Fibroblast of gingiva (primary cell): ENCODE measurements at places on chromosomes 13 and 19.
A peak's percentile ranks its signal among the peaks of the same experiment; 100 is the strongest.

DNA sequence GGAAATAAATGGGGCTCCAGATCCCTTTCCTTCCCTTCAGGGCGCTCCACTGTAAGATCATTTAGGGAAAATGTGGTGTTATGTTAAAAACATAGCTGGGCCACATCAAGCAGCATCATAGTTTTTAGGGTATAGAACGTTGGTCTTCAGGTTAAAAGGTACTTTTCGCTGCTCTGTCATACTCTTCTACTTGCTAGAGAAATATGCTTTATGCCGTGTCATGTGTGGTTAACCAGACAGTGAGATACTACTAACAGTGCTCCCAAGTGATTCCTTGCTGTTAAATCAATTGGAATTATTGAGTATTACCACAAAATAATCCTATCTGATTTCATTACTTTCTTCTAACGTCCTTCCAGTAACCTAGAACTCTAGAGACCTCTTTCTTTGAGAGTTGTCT, 1.1 kb upstream of the NDFIP2 start:
- DNase-seq, result no peak

- DNase-seq, result no peak
Measured at GRCh38 chr13:64186503-64187250, 2771.0 kb upstream of the PCDH20 start.

DNA sequence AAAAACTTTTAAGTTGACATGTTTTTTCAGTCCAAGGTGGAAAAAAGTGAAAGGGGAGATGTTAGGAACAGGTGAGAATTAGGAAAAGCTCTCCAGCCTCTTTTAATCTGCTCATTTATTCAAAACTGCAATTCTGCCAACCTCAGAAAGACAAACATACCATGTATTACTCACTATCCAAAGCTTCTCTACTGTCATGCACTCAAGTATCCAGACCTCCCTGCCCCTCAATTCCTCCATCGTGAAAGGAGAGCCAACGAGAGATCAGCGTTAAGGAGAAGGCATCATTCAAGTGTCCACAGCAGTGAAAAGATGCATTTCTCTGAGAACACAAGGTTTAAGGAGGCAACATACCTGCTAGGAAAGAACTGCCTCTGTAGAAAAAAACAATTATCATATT, 24.5 kb downstream of the DIAPH3 start:
- DNase-seq, result no peak

- no peak for DNase-seq
Measured at GRCh38 chr19:3692141-3693024, 7.9 kb downstream of the PIP5K1C start.

GRCh38 chr13:80666782-80667552, 326.0 kb upstream of the SPRY2 start:
- peak; percentile 96 for DNase-seq

- no peak for DNase-seq
Measured at GRCh38 chr19:51025809-51026553, 435 bp downstream of the KLK11 start.

DNA sequence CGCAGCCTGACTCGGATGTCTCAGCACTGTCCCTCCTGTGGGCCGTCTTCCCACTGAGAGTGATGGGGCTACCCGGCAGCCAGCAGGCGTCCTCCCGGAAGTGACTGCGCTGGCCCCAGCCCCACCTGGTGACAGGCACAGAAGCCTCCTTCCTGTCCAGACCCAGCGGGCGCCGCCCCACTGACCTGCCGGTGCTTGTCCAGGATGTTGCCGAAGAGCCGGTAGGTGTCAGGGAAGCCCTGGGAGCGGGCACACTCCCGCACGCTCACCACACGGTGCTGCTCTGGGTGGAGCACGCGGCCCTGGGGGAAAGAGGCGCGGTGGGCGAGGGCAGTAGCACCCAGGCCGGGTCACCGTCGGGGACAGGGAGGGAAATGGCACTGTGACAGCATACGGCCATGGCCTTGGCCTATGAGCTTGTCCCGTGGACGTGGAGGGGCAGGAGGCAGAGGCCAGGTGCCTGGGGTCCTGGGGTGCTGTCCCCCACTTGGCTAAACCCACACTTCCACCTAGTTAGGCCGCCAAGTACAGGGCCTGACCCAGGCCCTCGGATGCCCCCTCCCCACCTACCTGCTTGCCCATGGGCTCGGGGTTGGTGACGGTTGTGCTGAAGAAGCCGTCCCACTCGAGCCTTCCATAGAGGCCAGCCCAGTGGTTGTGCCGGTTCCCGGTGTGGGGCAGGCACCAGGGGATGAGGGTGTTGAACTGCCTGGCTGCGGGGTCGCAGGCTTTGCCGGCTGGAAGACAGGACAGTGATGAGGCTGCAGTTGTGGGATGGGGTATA, 16.0 kb upstream of the EIF3G start:
- DNase-seq, result no peak

DNA sequence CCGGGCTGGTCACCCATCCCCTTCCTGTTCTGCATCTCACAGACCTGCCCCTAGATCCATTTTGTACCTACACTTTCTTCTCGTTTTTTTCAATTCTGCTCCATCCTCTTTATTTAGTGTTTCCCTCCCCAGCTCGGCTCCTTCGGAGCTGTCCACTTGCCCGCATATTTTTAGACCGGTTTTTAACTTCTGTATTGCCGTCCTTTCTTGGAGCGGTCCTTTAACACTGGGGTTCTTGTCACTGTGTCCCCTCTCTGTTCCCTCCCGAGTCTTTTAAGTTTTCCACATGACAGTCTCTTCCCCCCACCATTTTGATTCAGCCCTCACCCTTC, 1.7 kb downstream of the ARHGAP35 start:
- DNase-seq, result no peak

DNA sequence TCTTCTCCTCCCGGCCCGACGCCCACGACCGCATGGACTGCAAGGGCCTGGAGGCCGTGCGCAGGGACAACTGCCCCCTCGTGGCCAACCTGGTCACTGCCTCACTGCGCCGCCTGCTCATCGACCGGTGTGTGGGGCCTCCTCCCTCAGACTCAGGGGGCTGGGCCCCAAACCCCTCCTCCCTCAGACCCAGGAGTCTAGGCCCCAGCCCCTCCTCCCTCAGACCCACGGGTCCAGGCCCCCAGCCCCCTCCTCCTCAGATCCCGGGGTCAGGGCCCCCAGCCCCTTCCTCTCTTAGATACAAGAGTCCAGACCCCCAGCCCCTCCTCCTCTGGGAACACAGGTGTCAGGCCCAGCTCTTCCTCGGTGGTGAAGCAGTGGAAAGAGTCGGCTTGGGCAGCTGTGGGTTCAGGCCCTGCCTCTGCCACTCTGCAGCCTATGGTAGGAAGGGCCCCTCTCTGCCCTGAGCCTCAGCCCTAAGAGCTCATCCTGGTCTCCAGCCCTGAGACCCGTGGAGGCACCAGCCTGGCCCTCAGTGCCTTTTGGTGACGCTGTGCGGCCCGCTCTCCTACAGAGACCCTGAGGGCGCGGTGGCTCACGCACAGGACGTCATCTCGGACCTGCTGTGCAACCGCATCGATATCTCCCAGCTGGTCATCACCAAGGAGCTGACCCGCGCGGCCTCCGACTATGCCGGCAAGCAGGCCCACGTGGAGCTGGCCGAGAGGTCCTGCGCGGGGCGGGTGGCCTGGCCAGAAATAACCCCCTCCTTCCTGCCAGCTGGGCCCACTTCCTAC, 3.7 kb upstream of the SPIB start:
- DNase-seq, result peak; percentile 47

DNA sequence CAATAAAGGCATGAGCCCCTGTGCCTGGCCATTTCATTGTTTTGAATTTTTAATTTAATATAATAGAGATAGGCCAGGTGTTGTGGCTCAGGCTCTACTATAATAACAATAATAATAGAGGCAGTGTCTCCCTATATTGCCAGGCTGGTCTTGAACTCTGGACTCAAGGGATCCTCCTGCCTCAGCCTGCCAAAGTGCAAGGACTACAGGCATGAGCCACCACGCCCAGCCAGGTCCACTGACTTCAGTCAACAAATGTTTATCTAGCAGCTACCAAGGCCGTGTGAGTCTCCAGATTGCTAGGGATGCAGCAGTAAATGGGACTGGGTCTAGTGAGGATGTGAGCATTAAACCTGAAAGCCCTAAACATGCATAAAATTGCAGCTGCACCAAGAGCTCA, 13.8 kb upstream of the ILF3 start:
- no peak for DNase-seq

DNA sequence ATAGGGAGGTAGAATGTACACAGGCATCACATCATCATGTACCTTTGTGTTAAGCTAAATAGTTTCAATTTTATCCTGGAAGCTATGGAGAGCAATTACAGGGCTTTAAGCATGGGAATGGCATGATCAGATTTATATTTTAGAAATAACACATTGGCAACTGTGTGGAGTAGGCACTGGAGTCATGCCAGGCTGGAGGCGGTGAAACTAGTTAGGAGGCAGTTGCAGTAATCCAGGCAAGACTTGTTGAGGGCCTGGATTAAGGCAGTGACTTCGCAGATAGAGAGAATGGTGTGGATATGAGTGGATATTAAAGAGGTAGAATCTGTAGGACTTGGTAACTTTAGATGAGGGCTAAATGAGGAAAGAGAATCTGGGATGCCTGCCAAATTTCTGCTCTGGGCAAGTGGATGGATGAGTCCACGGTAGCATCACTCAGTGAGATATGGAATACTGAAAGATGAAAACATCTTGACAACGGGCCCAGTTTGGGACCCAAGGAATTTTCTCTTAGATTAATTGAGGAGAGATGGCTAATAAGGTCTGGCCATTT, 506.2 kb downstream of the FGF9 start:
- no peak for DNase-seq

- DNase-seq, result peak; percentile 90
Measured at GRCh38 chr19:2055931-2056836, 5.1 kb upstream of the MKNK2 start.

- peak; percentile 21 for DNase-seq
Measured at GRCh38 chr13:23707674-23708073, 137.5 kb downstream of the TNFRSF19 start.
